IPS DF 6.9 (cell line): ENCODE measurements at places on chromosomes 5 and 9.

DNA sequence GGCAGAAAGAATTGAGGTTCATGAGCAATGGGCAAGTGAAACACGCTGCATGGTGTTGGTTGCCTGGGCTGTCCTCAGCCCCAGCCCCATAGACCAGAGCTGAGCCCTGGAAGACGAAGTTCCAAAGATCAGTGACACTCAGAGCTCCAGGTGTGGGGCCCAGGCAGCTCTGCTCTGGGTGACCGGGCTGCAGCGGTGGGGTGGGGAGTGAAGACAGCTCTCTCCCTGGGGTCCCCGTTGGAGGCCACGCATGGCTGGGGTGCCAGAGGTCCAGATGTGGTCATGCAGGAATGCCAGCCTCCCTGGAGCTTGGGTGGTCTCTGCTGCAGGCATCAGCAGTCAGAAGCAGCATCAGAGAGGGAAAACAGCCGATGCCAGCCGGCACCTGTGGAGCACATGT is 165.0 kb upstream of the ERCC6L2 start:
- DNase-seq: no peak

DNA sequence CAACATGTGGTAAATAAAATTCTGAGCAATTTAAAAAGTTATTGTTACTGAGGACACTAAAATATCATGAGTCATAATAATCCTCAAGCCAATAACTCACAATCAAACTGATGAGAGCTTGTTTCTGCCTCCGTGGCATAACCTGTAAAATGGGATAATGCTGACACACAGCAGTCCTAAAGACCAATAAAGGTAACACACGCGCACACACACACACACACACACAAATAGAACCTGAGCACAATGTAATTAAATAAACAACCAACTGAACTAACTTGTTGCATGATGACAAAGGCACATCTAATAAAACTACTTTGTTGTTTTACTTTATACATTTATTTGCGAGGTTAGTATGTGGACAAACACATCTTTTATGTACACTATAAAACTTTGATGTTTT is 358.2 kb downstream of the BNC2 start:
- DNase-seq: no peak

DNA sequence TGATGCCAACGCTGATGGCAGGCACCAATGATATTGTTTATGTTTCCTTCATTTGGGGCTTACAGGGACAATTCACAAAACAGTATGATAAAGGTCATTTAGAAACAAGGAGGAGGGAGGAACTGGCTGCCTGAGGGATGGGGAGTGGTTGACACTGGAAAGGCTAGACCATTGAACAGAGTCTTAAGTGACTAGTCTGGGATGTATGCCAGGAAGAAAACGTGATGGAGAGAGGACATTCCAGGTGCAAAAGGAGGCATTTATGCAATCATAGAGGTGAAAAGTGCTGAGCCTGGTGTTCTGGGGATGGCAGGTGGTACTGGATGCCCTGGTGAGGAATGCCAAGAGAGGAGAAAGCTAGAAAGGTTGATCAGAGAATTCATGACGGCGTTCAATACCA is 153.4 kb downstream of the ZNF462 start:
- no peak for DNase-seq

DNA sequence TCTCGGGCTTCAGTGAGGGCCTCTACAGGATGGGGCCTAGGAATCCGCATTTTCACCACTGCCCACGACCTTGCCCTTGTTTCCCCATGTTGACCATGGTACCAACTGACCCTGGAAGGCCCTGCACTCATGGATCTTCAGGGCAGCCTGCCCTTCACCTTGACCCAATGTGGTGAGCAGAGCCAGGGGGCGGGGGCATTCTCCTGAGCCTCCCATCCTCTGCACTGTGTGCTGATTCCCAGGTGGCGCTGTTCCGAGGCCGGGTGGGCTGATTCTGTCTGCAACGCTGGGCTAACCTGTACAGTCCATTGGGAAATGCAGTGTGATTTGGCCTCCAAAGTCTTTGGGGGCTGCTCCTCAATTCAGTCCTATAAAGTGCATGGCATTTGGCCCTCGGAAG is 68.7 kb downstream of the SHB start:
- no peak for DNase-seq

DNA sequence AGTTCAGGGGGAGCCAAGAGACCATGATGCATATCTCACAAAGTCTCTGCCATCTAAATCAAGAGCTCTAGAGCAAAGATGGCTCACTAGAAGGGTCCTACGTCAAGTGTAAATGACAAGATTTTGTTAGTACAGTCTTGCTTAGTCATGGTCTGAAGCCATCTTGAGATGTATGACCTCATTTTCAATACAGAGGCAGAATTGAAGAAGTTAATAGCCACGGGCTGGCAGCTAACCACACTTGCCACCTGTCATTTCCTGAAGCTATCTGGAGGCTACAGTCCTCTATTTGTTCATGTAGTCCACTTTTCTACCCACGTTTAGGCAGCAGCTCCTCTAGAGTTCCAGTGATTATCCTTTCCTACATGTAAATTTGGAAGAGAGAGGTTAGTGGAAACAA is 231.7 kb upstream of the CDH12 start:
- DNase-seq: no peak

- no peak for DNase-seq
These were observed 101.2 kb downstream of the ESM1 start for GRCh38 chr5:54884195-54884536.

DNA sequence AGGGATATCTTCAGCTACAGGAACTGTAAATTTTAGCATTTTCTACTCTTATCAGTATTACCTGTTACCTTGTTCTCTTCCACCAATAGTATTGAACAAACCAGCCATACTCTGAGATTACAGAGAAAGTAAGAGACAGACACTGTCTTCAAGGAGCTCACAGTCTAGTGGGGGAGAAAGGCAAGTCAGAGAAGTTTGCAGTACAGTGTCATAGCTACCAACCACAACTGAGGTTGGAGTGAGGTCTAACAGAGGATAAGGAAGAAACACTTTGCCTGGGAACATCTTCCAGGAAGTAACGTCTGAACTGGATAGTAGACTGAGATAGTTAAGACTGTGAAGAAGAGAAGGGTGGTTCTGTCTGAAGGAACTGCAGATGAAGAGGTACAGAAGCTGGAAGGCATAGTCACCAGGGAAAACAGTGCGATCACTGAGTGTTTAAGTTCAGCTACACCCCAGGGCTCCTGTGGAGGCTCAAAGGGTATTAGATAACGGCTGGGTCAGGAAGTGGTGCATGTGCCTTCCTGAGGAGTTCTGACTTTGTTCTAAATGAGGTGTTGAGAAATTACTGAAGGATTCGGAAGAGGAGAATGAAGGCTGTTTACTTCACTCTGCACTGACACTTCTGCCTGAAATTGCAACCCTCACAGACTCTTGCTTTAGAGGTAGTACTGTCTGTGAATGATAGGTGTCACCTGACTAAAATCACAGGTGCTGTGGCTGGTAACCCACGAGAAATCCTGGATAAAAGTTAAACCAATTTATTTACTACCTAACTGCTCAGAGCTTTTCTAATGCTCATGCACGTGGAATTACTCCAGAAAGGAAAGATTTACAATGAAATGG is 841.6 kb downstream of the MAT2B start:
- no peak for DNase-seq

DNA sequence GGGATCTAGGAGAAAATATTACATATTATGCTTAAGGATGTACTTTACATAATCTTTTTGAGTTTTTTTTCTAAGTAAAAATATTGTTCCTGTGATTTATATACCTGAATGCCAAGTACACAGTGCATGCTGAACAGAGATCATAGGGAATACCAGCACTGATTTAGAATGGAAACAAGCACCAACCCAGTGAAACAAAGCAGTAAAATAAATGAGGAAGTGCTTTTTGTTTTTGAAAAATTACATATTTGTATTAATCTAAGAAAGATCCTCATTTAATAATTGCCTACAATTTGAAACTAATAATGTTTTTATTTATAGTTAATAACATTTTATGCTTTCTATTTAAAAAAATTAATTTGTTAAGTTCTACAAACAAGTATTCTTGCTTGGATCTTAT is 18.0 kb downstream of the GARNL3 start:
- no peak for DNase-seq
